Right renal pelvis (tissue), 4 donors: ENCODE measurements at places on chromosomes 6 and 20.

DNA sequence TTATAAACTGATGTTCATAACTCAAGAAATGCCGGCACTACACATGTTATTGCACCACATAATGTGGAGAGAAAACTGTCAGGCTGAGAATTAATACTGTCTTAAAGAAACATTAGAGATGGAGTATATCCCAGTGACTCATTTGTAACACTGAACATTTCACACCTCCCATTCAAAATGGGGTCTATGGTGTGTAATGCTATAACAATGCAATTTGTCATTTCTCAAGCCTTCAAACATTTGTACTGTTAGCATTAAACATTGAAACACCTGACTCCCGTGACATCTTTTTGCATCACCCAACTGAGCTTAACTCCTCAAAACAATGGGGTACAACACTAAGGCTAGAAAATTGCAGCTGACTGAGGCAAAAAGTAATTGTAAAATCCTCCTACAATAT, 151.7 kb downstream of the DST start:
- DNase-seq, result no peak

DNA sequence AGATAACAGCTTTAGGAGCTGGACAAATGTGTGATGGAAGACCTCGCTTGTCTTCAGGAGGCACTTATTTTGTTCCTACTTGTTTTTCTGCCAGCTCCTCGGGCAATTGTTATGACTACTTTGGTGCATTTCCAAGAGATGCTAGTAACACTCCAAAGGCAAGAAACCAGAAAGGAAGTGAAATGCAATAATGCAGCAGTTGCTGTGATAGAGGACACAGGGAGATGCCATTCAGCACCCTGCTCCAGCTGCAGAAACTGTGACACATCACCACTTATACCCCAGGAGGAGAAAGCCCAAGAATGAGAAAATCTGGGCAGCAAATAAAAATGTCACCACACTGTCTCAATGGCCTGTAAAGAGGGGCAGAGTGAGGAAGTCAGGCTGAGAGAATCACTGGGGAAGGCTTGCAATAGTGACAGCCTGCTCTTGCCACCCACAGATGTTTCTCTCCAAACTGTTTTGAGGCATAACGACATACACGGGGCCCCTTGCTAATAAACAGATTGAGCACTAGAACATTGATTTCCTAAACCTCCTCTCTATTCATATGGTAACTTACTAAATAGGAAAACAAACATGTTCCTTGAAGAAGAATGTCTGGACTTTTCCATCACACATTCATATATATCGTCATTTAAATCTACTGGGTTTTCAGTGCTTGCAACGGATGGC, 231.0 kb upstream of the PRND start:
- no peak for DNase-seq

DNA sequence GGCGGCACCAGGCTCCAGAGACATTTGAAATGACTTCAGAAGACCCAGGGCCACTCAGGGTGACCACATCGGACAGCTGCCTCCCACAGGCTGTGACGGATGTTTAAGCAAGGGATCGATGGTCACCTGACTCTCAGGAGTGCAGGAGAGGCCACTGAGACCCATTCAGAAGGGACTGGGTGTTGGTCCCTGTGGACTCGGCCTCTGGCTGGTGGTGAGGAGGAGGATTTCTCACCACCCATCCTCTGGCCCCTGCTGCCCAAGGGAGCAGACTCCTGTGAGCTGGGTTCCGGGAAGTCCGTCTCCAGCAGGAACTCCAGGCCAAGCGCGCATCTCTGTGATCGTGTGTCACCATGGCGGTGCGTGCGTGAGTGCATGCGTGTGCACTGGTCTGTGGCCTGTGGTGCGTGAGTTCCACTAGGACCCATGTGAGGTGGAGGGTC, 25.5 kb downstream of the NPEPL1 start:
- DNase-seq, result no peak

- DNase-seq, result no peak
These were observed 136.5 kb downstream of the BTBD9 start for GRCh38 chr6:38503032-38503773.

DNA sequence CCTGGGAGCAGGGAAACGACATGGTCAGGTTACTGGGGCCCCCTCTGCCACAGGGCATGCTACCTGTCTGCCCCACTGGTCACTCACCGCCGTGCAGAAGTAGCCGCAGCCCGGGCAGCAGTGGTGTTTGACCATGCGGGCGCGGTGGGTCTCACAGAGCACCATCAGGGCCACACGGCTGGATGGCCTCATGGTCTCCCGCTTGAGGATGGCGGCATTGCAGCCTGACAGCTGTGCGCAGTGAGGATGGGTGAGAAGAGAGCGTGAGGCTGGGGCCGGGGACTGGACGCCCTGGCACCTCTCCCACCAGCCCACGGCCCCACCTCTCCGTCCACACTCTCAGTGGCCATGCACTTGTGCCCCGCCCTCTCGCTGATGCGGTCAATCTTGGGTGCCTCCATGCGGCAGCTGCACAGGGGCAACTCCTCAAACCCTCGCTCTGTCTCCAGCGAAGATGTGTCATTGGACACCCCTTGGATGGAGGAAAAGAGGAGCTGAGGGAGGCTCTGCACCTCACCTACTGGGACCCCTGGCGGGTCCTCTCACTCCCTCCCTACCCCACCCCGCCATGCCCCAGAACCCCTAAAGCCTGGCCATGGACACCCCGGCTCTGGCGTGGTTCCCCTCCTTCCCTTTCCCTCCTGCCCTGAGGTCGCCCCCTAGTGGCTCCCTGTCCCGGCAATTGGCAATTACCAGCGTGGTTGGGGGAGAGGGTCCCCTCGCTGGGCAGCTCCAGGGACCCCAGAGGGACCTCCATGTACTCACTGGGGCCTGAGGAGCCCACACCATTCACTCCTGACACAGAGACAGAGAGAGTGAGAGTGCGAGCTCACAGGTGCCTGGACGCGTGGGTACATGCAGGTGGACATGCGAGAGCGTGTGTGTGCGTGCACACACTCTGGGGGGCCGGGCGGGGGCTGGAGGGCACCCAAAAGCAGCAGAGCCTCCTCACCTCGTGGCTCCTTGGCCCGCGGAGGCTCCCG, 8.9 kb downstream of the EHMT2 start:
- no peak for DNase-seq

GRCh38 chr6:130507666-130508028, 141.8 kb downstream of the TMEM200A start:
- DNase-seq, result no peak

DNA sequence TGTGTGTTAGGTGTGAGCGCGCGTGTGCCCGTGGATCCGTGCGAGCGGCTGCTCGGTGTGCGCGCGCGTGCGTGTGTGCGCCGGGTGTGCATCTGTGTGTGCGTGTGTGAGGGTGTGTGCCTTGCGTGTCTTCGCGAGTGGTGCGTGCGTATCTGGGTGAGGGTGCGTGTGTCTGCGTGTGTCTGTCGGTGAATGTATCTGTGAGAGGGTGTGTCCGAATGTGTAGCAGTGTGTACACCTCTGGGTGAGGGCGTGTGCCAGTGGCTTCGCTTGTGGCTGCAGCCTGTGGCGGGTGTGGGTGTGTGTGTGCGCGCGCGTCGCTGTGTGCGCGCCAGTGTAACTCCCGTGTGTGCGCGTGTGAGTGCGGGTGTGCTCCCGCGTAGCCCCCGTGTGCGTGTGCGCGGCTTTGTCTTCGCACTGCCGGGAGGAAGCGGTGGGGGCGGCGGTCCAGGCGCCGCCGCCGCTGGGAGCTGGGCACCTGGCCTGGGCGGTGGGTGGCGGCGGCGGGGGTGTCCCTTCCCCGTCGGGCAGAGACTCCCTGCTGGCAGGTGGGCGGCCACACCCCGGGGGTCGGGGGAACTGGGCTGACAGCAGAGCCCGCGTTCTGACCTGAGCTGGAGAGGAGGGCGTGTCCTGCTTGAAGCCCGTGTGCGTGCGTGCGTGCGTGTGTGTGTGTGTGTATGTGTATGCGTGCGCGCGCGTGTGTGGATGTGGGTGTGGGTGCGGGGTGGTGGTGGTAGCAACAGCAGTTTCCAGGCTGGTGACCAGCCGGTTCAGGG, 61.3 kb upstream of the EPB41L1 start:
- no peak for DNase-seq

DNA sequence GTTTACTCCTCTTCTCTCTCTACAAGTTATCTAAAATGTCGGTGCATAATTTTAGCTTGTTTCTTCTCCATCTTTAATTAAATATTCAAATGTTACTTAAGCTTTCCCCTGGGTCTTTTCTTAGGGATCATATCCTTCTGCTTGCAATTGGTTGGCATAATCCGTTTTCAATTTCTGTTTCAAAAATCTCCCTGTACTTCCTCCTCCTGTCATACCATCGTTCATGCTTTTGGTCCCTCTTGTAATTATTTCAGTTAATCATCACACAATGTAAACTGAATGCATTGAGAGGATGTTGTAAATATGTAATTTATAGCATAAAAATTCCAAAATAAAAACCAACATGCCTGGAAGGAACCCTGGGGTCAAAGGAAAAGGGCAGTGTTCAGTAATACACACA, 189.2 kb upstream of the RAB32 start:
- no peak for DNase-seq

DNA sequence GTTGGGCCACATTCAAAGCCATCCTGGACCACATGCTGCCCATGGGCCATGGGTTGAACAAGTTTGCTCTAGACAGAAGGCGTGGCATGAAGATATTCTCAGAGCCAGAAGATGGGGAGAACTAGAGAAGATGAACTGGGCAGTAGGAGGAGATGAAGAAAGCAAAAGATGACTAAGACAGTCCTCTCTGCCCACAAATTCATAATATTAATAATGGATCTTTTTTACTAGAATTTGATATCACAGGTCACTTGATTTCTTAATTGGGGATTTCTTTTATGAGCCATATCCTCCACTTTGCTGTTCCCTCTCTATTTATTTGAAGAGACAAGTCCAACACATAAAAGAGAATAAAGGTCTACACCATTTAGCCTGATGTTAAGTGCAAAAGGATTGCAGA, 25.5 kb upstream of the EDN1 start:
- DNase-seq, result no peak

GRCh38 chr20:51978070-51978501, 175.8 kb upstream of the SALL4 start:
- no peak for DNase-seq

DNA sequence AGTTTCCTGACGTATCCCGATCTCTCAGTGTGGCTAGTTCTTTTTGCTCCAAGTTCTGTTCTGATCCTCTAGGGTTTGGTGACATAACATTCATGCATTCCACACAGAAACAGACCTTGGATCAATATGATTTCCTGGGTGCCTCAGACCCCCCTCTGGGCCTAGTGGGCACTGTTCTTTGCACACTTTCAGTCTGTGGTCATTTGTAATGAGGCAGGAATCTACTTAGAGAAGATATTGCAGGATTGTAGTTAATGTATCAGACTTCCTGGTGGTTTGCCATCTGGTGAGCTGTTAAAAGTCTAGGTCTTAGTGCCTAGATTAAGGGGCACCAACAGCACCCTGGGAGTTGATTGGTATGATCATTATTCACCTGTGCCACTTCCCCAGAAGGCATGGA, 7.5 kb downstream of the BEND6 start:
- DNase-seq, result no peak

GRCh38 chr6:33828764-33829731, 25.2 kb upstream of the MLN start:
- no peak for DNase-seq

GRCh38 chr6:163667372-163668060, 253.0 kb downstream of the QKI start:
- peak; percentile 18 for DNase-seq

GRCh38 chr6:112370946-112371345, 23.8 kb downstream of the RFPL4B start:
- DNase-seq, result no peak

GRCh38 chr6:122833021-122833491, 44.0 kb downstream of the SMPDL3A start:
- peak; percentile 14 for DNase-seq

DNA sequence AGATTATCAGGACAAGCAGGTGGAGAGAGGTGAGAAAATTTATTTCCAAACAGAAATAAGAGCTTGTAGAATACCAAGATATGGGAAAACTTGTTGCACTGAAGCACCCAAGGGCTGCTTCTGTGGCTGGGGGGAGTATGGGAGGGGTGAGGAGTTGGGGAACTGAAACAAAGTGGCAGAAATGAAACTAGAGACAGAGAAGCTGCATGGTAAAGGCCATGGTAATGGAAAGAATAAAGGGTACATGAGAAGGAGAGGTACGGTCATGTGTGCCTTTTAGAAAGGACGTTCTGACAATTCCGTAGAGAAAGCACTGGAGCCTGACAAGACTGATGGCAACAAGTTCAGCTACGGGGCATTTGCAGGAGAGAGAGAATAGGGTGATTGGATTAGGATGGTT, 51.6 kb upstream of the RIN2 start:
- DNase-seq, result no peak

DNA sequence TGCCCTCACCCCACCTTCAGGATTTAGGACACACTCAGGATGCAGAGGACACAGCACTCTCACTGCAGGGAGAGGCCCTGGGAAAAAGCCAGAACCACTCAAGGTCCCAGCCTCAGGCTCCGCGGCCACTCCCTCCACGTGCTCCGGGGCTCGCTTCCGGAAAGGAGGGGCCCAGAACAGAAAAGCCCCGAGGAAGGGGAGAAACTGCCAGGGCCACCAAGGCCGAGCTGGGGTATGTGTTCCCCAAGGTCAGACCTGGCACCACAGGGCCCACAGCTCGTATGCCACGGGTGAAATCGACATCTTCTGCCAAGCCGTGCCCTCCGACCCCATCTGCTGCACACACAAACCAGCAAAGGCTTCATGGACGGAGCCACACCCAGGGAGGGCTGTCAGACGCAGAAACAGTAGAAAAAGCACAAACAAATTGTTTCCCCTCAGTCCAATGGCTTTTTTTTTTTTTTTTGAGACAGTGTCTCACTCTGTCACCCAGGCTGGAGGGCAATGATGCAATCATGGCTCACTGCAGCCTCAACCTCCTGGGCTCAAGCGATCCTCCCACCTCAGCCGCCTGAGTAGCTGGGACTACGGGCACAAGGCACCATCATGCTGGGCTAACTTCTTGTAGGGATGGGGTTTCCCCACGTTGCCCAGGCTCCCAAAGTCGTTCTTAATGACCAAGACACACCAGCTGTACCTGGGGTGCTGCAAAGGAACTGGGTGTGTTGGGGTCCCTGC, 33.4 kb downstream of the SLC2A4RG start:
- DNase-seq, result no peak

DNA sequence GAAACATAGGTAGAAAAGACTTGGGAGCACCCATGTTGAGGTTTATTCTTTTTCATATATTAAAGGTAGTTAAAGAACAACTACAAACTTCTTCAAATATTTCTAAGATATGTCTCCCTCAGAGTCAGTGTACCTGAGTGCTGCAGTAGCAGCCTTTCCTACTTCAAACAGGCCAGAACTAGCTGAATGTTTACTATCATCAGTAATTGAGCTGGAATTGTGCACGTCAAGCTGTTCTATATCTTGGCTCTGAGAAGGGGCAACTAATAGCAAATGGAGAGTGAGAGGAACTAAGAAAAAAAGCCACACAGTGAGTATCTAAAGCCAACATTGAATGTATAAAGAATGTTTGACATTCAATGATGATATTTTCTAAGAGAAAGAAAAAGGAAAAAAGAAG, 21.7 kb downstream of the MTCL3 start:
- DNase-seq, result no peak

DNA sequence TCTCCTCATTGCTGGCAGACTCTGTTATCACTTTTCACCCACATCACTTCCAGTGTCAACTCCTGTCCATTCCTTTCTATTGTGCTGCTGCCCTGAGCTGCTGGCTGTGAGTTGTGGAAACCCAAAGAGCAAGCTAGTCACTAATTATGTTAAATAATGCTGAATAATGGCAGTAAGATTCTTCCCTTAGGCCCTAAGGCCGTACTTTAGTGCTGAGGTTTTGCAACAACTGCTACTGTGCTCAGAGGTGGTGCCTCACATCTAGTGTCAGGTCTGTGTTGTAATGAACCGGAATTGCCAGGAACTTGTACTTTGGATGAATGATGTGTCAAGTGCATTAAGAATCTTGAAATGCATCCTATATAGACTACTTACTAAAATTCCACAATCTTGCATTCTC, 372.2 kb upstream of the RNF217 start:
- DNase-seq, result no peak
